ENCODE measurements at places on chromosomes 3 and 15. TPM values are rescaled to one million over a fixed set of nuclear protein-coding genes. Genes with fewer than 3 reads are reported as not detected.

Gene MUSTN1
- 30.0 TPM for polyA plus RNA-seq

Gene EPM2AIP1
- polyA plus RNA-seq: 10.2 TPM

Gene COMMD4
- 67.9 TPM for polyA plus RNA-seq

Gene SCAANT1
- polyA plus RNA-seq: not detected

Gene CAMKV
- not detected for polyA plus RNA-seq

DNA sequence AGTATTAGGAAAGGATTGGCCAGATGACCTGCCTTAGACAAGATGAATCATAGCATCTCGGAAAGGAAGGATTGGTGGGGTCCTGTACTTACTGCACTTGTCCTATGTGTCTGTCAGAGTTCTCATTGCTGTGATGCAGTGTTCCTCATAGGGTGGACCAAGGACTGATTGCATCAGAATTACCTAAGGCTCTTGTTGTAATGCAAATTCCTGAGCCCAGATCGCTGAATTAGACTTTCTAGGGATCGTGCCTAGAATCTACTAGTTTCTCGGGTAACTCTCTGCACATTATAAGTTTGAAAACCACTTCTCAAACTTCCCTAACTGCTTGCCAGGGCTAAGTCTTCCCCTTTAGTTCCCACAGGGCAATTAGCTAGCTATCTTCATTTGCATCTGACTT is 74.9 kb upstream of the SKOR1 start:
- no peak for DNase-seq

GRCh38 chr3:172074586-172074985 is 35.2 kb downstream of the FNDC3B start:
- no peak for DNase-seq

DNA sequence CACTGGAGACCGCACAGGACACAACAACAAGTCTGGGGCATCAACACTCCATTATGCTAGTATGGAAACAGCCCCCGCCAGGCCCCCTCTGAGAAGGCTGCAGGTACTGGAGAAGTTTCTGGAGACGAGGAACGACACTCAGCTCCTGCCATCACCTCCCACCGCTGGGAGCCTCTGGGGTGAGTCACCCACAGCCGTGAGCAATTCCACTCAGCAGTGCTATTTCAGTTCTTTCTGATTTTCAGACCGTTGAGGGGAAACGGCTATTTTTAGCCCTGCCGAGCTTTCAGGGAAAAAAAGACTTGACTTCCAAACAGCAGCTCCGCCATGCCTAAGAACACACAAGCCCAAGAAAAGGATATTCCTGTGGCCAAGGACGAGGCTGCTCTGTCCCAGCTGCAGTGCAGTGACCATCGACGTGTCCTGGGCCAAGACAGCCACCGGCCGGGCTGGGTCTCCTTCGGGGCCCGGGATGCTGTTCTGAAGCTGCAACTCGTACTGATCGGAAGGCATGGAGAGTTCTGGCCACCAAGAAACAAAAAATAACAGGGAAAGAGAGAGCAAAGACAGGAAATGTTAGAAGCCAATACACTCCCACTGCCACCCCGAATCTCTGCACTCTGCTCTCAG is 40.8 kb downstream of the NUP210 start:
- DNase-seq: no peak

DNA sequence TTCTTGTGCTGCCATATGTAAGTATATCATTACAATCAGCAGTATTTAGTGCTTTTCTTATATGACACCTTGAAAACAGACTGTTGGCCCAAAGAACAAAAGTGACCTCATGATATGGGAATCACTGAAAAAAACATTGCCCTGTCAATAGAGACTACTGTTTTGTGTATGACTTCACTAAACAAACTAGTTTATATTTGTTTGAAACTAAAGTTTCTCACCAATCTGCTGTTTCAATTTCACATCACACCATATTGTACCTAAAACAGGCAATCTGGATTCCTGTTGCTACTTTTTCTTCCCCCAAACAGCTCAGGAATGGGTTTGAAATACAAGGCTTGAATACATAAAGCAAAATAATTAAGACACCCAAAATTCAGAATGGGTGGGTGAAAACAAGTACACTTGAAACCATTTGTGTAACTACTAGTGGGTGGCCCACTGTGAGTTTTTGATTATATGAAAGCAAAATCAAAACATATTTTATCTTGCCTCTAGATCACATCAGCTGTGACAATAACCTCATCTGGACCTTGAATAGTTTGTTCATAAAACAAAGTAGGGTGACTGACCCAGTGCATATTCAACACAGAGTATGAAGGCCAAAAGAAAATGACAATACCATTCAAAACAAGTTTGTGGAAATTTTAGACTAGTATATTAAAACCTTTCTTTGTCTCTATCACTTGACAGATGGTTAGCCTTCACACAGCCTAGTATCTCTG is 5.9 kb downstream of the ZBTB20 start:
- no peak for DNase-seq

- DNase-seq: no peak
Measured at GRCh38 chr3:46091741-46092701, 64.7 kb upstream of the XCR1 start.

DNA sequence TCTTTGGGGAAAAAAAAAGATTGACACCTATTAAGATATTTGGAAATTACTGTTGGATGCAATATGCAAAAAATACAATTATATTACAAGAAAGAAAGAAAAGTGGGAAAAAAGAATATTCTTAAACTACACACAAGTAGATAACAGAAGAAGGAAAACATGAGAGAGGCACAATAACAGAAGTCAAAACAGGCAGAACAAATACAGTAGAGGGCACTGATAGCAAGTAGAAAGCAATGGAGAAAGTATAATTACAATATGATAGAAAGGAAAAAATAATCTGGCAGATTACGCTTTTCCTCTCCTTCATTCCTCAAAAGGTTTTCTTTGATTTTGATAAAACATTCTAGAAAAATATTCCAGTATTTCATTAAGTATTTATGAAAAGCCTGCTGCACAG is 72.1 kb downstream of the ADAM10 start:
- no peak for DNase-seq

DNA sequence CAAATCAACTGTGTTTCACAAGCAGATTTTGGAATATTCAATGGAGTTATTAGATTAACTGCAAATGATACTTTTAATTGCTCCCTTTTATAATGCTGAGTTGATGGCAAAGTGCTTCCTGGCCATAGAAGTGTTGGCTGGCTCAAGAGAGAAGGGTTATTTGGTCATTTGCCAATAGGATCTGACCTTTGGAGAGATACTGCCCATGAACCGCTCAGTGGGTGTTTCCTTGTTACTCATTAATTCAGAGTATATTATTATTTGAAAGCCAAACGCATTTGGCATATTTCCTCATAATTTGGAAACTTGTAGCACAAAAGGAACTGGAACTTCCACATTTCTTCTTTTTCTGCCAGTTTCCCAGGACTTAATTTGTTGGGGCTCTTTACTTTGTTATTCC is 234.7 kb downstream of the CDIN1 start:
- no peak for DNase-seq

GRCh38 chr3:19147905-19148767 is at the start of gene KCNH8:
Gene KCNH8, plus strand, starts transcription at chr3:19148510. Its CDS starts 210 bp downstream, at chr3:19148720.
- no peak for DNase-seq

- DNase-seq: no peak
Measured at GRCh38 chr3:62374341-62375218, 1.2 kb upstream of the FEZF2 start.

DNA sequence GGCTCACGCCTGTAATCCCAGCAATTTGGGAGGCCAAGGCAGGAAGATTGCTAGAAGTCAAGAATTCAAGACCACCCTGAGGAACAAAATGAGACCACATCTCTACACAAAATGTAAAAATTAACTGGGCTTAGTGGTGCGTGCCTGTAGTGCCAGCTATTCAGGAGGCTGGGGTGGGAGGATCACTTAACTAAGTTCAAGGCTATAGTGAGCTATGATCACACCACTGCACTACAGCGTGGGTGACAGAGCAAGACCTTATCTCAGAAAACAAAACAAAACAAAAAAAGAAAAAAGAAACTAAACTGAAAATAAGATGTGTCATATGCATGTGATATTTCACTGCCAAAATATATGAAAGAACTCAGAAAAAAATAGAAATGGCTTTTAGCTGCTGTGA is 243.3 kb upstream of the CCDC54 start:
- DNase-seq: no peak

GRCh38 chr3:29754346-29754745 is 473.5 kb downstream of the RBMS3 start:
- no peak for DNase-seq

DNA sequence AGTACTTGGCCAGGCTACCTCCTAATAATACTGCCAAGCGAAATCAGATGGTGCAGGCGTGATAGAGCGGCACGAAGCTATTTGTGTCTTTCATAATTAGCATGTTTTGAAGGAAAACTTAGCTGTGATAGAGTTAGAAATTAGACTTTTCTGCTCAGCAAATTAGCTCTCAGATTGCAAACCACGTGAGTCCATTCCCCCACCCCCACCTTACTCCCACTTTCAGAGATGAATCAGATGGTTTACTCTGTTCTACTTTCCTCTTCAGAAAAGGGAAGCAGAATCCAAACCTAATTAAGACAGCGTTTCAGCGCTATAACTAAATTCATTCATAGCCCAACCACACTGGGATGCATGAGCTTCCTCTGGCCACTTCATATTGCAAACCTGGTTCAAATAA is 214.6 kb downstream of the SLCO3A1 start:
- no peak for DNase-seq

GRCh38 chr3:45885979-45886705 is at the start of gene CCR9:
Gene CCR9, plus strand, starts transcription at chr3:45886543. Its CDS starts 8,391 bp downstream, at chr3:45894934.
- no peak for DNase-seq

DNA sequence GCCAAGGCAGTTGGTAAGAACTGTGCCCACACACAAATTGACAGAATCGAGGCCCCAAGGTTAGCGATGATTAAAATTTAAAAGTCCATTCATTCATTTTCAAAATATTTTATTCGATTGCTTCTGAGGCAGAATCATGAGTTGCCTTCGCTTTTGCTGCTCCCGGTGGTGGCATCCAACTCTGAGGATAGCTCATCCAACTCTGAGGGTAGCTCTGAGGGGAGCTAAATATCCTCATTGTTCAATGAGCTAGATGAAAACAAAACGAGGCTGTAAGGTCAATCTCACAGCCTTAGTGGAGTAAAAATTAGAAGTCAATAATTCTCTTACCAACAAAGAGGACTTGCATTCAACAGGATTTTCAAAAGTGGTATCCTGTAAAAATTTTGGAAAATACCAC is 897 bp upstream of the CHL1 start:
- no peak for DNase-seq

- DNase-seq: no peak
Measured at GRCh38 chr15:90271459-90272166, 6.1 kb downstream of the NGRN start.

DNA sequence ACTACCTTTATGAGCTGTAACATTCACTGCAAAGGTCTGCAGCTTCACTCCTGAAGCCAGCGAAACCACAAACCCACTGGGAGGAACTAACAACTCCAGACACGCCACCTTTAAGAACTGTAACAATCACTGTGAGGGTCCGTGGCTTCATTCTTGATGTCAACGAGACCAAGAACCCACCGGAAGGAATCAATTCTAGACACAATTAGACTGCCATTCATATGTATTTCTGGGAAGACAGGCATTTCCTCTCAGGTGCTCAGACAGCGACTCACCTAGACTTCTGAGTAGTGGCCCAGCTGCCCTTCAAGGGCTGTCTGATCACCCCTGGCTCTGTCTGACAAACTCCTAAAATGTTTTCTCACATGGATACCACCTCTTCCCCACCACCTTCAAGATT is 506.8 kb downstream of the PDCD6IP start:
- no peak for DNase-seq

- DNase-seq: no peak
Measured at GRCh38 chr3:84194029-84194428, 764.8 kb upstream of the CADM2 start.

DNA sequence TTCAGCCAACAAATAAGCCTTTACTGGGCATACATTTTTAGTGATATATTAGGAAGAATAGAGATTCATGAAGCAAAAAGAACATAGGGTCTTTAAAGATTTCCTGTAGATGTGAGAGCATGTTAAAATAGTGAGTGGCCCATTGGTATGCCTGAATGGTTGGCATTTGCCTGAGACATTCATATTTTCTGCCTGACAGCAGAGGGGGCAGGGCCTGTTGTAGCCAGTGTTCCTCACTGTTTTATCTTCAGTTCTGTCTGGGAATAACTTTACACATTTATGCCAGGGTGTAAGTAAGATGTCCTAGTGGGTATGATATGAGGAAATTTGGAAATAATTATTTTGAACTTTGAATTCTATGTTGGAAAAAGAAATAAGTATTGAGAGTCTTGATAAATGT is 704.7 kb upstream of the ARPP21 start:
- DNase-seq: no peak

DNA sequence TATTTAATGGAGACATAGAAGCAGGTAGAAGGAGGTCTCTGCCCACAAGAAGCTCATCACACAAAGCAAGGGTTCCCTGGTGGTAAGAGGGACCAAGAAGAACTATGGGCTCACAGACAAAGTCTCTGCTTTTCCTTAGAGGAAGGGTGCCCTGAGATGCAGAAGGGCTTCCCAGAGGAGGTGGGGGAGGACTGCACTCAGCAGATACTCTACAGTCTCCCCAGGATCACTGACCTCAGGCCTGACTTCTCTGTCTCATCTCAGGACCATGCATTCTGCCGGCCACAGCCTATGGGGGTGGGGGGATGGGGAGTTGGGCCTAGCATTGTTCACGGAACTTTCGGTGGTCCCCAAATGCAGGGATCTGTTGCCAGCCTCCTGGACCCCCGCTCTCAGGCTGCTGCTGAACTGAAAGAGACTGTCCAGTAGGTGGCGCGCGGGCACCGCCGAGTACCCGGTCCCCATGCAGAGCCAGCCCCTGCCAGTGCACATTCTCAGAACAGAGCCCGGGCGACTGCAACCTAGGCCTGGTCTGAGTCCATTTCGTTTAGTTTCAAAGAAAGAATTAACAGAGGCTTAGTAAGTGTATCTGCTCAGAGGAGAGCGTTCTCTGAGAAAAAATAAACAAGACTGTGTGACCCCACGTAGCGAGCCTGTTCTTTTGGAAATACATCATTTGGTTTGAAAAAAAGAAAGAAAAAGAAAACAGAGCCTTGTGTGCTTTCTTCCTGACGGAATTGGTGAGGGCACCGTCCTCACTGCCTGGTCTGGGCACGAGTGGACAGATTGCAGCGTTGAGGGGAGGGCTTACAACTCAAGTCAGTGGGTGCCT is 74.1 kb downstream of the LRTM1 start:
- peak; percentile 80 for DNase-seq

DNA sequence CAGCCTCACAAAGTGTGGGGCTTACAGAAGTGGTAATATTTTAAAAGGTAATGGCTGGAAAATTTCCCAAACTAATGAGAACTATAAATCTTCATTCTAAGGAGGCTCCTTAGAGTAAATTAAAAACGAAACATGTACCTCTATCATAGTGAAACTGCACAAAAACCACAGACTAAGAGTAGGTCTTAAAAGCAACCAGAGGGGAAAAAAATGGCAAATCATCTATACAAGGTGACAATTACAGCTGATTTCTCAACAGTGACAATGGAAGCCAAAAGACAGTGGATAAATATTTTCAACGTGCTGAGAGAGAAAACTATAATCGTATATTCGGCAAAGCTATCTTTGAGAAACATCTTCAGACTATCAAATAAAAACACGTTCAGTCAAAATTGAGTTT is 20.6 kb downstream of the HEG1 start:
- DNase-seq: no peak
